ENCODE measurements at places on chromosomes 16 and 17.
A peak's percentile ranks its signal among the peaks of the same experiment; 100 is the strongest.

GRCh38 chr17:9044772-9045463, 23.6 kb downstream of the NTN1 start:
- no peak overlapping the region for H3K4me3 ChIP-seq
- H3K27me3 ChIP-seq = no peaks in the 10 kb centered on the region
- no peaks in the 10 kb centered on the region for H3K4me1 ChIP-seq
- no peak overlapping the region for H3K27ac ChIP-seq
- DNase-seq = no peak

GRCh38 chr17:50222922-50223321, 21.5 kb upstream of the COL1A1 start:
- no peaks in the 10 kb centered on the region for H3K4me1 ChIP-seq
- DNase-seq = no peak
- no peak overlapping the region for H3K4me3 ChIP-seq
- H3K36me3 ChIP-seq = no peaks in the 10 kb centered on the region
- no peaks in the 10 kb centered on the region for H3K27me3 ChIP-seq
- no peak overlapping the region for H3K27ac ChIP-seq

GRCh38 chr17:32755045-32755805, 121.7 kb downstream of the MYO1D start:
- H3K4me1 ChIP-seq = no peaks in the 10 kb centered on the region
- no peak overlapping the region for H3K4me3 ChIP-seq
- peak; percentile 60 for DNase-seq

DNA sequence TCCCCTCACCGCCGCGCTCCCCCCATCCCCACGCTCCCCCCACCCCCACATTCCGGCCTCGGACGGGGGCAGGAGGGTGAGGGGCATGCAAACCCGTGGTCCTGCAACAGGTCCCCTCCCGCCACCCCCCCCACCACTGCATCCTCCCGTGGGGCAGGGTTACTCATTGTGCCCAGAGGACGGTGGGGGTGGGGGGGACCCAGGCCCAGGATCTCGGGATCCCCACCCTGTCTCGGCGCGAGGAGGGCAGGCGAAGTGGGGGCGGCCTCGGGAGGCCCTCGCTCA, 8.5 kb downstream of the SLC22A31 start:
- no peak overlapping the region for H3K4me3 ChIP-seq
- no peak overlapping the region for H3K27ac ChIP-seq
- H3K27me3 ChIP-seq = no peaks in the 10 kb centered on the region
- DNase-seq = no peak
- H3K36me3 ChIP-seq = no peaks in the 10 kb centered on the region
- no peaks in the 10 kb centered on the region for H3K4me1 ChIP-seq

- no peak overlapping the region for H3K4me3 ChIP-seq
- peak; percentile 74 for DNase-seq
- no peak overlapping the region for H3K27ac ChIP-seq
- H3K4me1 ChIP-seq = peaks cover 7% of the 10 kb centered on the region
- H3K27me3 ChIP-seq = no peaks in the 10 kb centered on the region
- H3K36me3 ChIP-seq = no peaks in the 10 kb centered on the region
Measured at GRCh38 chr16:57422026-57422944, 17.7 kb downstream of the CCL17 start.

- H3K27ac ChIP-seq = no peak overlapping the region
- no peaks in the 10 kb centered on the region for H3K27me3 ChIP-seq
- no peaks in the 10 kb centered on the region for H3K36me3 ChIP-seq
- DNase-seq = no peak
- H3K4me1 ChIP-seq = peaks cover 2% of the 10 kb centered on the region
Measured at GRCh38 chr17:74442670-74443515, 11.0 kb downstream of the GPRC5C start.

GRCh38 chr17:7380855-7381683, at the start of gene TNK1:
Gene TNK1, plus strand, starts transcription at chr17:7381089. Its CDS starts 1,838 bp downstream, at chr17:7382927.
- peak within 1 kb of the TSS; percentile 37 for H3K4me3 ChIP-seq
- peak; percentile 47 for DNase-seq
- no peaks in the 10 kb centered on the region for H3K36me3 ChIP-seq
- no peaks in the 10 kb centered on the region for H3K27me3 ChIP-seq
- peaks cover 2% of the 10 kb centered on the region for H3K4me1 ChIP-seq

Measured in mesendoderm (in vitro differentiated cells).